ENCODE measurements at places on chromosomes 5 and 9.
A peak's percentile ranks its signal among the peaks of the same experiment; 100 is the strongest.

- no peak for DNase-seq
These were observed 622.3 kb downstream of the MTRR start for GRCh38 chr5:8491254-8491653.

DNA sequence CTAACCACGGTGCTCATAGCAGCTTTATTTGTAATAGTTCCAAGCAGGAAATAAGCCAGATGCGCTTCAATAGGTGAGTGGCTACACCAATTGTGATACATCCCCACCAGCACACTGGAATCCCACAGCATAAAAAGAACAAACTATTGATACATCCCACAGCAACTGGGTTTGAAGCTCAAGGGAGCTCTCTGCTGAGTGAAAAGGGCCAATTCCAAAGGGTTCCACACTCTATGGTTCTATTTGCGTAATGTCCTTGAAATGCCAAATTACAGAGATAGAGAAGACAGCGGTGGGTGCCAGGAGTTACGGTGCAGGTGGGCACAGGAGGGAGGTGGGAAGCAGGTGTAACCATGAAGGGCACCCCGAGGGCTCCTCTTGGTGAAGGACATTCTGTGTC is 155.3 kb upstream of the PPP1R26 start:
- DNase-seq: no peak

- no peak for DNase-seq
These were observed 27.7 kb downstream of the CDC37L1 start for GRCh38 chr9:4706971-4707622.

DNA sequence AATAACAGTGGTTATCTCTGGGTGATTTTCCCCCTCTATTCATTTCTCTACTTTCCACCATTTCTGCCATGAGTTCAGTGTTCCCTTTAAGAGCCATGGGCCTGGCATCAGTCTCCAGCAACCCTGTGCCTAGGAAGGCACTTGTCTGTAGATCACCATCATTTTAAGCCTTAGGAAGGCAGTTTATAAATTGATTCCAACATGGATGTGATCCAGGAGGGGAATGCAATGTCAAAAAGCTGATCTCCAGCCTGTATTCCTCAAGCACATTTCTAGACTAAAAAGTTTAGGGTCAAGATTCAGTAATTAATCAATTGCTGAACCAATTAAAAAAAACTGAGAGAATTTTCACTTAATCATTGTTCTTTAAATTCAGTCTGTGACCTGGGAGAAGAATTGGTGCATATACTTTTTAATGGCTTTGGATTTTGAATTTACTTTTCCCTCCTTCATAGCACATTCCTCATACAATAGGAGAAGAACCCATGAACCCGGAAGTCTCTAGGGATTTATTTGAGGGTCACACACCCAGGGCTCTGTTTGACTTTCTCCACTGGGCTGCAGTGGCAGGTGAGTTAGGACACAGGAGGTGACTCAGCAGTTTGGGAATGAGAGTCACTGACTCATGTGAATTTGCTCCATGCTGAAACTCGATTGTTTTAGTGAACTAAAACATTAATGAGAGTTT is 6.1 kb upstream of the ERMP1 start:
- no peak for DNase-seq

- no peak for DNase-seq
These were observed 60.1 kb downstream of the OTULIN start for GRCh38 chr5:14724633-14725032.

DNA sequence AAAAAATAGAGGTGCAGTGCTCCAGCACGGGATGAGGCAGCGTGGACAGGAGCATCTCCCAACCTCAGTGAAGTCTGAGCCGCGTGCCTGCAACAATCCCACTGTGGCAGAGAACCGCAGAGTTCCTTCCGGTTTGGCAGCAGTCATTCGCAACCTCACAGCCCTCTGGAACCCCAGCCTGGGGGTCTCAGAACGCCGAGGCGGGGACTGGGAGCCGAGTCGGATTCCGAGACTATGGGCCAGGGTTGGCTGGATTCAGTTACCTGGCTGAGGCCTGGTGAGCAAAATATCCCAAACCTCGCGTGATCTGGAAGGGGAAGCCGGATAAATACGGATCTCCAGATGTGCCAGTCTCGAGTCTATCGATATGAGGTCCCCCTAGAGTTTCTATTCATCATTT is 27.0 kb downstream of the CDKN2A start:
- DNase-seq: no peak

DNA sequence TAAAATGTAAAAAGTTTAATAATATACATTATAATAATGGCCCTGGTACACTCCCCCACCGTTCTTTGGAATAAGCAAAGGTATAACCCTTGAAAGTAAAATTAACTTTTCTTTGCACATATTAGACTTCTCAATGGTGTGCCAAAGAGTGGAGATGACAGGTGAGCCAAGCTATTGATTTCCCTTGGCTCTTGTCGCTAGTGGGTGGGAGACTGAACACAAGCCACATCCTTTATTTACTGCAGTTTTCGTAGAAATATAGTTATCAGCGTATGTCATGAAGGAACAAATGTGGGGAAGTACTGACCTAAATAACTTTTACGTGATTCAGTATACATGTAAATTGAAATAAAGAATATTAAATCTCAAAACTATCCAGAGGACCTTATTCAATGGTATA is 549.3 kb downstream of the RAB3C start:
- DNase-seq: no peak

- DNase-seq: no peak
These were observed 274.0 kb upstream of the DAPK1 start for GRCh38 chr9:87223392-87224246.

DNA sequence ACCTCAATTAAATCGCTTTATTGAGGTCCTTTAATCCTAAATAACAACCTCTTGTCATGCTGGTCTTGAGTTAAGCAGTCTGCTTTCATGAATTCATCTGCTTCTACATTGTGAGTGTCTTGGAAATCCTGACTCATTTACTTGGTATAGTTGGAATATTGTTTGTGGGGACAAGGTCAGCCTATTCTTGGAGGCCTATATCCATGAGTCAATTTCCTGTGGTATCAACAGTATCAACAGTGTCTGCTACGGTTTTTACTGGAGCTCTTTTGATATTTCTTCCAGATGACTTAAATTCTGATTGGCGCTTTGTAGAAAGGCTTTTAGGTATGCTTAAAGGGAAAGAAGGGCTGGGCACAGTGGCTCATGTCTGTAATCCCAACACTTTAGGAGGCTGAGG is 71.2 kb upstream of the PARP8 start:
- DNase-seq: no peak

DNA sequence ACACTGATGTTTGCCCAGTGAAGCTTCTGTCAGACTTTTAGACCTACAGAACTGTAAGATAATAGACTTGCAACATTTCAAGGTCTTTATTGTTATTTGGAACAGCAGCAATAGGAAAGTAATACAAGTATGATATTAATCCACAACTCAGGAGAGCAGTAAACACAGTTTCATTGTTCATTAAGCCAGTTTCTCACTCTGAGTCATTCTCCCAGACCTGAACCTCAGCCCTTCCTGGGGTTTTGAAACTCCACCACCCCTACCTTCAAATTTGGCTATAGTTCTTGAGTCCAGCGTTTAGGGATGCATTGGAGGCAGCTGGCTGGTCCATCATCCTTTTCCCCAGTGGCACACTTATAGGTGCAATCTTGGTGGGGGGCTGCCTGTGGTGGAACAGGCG is 203.2 kb downstream of the RAB3C start:
- no peak for DNase-seq

DNA sequence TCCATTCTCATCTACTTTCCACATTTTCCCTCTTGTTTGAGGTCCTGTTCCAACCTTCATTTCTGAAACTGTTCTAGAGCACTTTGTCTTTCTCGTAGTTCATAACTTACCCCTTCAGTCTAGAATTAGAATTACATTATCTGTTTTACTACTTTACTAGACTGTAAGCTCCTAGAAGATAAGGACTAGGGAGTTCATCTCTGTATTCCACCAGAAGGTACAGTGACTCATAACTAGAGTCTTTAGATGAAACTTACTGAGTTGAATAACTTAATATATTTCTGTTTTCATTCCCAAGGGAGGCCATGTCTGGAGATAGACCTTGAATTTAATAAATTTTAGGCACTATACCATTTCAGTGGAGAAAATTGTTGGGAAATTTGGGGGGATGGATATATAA is 38.7 kb downstream of the G3BP1 start:
- DNase-seq: no peak

DNA sequence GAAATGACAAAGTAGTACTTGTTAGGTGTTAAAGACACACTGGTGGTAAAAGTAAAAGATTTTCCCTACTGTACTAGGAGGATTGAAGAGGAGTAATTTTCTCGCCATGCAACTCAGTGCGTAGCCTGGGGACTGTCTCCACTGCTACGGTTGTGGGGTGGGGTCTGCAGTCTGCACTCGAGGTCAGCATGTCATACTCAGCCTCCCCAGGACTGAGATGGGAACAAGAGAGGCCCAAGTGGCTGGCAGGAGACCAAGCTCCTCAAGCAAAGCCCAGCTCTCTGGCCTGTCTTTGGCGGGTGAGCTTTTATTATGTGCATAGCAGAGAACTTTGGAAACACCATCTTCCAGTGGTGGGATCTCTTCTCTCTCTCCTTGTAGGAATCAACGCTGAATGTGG is 10.4 kb downstream of the NHP2 start:
- no peak for DNase-seq

GRCh38 chr5:67432606-67433005 is 236.0 kb upstream of the CD180 start:
- DNase-seq: no peak

DNA sequence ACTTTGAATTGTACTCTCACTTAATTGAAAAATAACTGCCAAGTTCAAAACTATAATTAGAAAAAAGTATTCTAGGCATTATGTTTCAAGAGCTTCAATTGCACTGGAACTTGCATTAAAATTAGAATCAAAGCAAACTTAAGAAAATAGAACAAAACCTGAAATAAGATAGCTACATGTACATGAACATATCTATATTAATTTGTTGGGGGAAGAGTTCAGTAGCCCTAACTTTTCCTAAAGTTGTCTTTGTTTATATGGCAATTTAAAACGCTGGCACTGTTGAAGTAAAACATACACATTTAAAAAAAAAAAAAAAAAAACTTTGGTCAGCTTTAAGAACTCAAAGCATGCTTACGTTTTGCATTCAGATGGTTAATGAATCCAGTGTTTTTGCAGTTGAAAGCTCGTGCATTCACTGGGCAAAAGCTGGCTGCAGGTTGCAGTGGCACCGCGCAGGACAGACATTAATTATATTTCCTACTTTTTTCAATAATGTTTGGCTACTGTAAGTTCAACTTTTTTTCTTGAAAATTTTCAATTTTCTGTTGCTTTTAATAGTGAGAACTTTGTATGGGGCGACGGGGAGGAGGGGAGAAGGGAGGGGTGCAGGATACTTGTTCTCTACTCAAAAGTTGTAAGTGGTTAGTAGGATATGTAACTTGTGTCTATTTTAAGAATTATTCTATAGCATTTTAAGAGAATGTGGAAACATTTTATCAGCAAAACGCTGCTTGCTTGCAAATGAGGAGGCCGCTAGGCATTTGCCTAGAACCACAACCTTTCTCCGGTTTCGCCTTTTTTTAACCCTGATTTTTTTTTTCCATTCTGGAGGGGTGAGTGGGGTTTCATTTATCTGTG is 3.9 kb downstream of the NR2F1 start:
- DNase-seq: no peak

GRCh38 chr9:127862075-127863011 is 7.9 kb upstream of the ENG start:
- no peak for DNase-seq

- no peak for DNase-seq
These were observed 9.9 kb upstream of the OSMR start for GRCh38 chr5:38835887-38836286.

GRCh38 chr5:172603251-172603806 is 37.7 kb upstream of the NEURL1B start:
- no peak for DNase-seq

DNA sequence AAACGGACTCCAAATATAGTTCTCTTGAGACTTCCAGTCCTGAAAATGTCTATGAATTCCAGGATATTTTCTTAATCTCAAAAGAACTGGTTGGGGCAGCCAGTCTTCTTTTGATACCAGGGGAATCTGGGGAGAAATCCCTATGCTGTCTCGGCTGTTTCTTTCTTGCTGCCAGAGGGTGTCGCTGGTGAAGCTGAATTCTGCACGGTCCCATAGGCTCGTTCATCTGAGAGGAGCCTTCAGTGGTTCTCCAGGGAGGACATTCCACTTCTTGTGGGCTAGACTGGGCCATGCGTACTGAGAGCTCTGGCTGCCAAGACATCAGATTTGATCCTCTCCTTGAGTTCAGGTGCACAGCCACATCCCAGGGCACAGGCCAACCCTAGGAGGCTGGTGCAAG is 155.0 kb upstream of the CLINT1 start:
- no peak for DNase-seq

GRCh38 chr5:68285851-68286611 is 70.5 kb downstream of the PIK3R1 start:
- DNase-seq: no peak

- peak; percentile 78 for DNase-seq
These were observed 168.1 kb downstream of the EFNA5 start for GRCh38 chr5:107502676-107503060.

DNA sequence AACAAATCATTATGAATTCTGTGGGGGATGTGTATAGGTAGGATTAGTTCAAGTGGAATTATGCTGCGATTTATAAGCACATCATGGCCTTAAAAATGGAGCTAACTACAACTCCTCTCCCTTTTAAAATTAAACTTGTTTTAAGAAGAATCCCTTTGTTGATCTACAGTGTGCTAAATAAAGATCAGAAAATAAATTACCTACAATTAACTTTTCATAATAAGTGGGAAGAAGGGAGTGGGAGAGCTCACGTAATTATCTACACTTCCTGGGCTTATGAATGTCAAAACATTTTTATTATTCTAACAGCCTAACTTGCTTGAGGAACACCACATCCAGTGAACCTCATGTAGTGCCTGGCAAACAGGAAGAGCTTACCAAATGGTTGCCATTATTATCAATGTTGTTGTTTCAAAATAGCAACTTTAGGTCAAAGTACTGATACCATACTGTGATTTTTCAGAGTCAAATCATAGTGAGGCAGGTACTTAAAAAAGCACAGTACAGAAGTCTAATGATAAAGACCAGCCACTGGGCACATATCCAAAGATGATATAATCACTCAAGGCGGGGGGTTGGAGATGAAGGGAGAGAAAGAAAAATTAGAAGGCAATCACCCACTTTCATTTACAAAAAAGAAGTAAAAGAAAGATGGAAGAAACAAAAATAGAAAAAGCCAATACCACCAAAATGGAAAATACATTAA is 174.0 kb downstream of the RAPGEF6 start:
- no peak for DNase-seq

- no peak for DNase-seq
These were observed 336.9 kb upstream of the PDE4D start for GRCh38 chr5:60230456-60230855.

- no peak for DNase-seq
These were observed 10.3 kb downstream of the B4GALT7 start for GRCh38 chr5:177610131-177610769.

DNA sequence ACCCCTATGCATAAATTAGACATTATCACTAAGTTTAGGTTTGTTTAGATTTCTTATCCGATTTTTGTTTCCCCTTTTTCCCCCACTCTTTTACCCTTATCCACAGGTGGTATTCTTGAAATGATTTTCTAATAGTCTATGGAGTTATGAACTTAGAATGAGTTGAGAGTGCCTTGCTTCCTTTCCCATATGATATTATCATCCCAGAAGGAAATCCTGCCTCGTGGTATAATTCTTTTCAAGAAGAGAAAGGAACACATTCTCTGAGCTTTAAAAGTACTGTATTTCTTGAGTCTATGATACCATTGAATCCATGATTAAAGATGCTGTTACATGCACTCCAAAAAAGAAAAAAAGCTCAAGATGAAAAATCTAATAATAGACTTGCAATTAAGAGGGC is 76.9 kb upstream of the ADAMTSL1 start:
- DNase-seq: no peak

Measured in DMS 273 treated with DMSO at 0.1 percent for 48 hours (cell line).